ENCODE measurements at places on chromosomes 1 and 21. TPM values are rescaled to one million over a fixed set of nuclear protein-coding genes. Genes with fewer than 3 reads are reported as not detected.

The STIL gene
- 29.4 TPM for total RNA-seq

DNA sequence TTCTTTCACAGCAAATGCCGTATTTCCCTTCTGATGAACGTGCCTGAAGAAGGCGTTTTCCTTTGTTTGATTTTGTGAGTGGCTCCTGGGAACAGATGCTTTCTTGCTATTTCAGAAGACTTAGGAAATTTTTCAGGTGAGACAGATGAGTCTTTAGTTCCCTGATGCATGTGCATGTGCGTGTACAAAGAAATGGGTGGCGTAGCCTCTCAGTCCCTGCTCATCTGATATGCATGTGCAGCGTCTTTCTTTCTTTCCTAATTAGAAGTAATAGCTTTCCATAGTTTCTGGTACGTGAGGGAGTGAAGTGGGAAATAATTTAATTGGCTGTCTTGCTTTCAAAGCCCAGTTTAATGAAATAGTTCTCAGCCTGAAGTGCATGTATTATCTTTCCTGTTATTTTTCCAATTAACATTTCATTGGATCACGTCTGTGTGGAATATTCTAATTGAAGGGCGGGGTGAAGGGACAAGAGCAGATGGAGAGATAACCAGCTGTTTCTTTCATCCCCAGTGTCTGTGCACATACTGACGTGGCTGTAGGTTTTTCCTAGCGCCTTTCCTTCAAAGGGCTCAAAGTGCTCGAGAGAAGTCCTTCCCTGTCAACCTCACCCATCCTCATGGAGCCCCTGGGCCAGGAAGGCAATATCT is 104.3 kb downstream of the FAM78B start:
- no peak for DNase-seq

The LCA5L gene
- total RNA-seq: not detected

DNA sequence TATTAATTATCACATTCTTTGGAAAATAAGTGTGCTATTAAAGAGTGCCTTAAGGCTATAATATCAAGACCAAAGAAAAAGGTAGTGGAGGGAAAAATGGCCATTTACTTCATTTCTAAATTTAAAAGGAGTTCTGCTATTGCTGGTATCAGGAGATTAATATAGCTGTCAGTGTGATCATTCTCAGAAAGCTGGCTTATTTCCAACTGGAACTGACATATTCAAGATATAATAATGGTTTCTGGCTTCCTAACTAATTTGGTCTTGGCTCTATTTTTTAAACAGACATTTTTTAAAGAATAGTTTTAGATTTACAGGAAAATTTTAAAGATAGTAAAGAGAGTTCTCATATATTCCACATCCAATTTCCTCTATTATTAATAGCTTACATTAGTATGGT is 42.0 kb downstream of the ZC3H11B start:
- no peak for DNase-seq

GRCh38 chr1:78255383-78255782 is 209.6 kb downstream of the GIPC2 start:
- no peak for DNase-seq

DNA sequence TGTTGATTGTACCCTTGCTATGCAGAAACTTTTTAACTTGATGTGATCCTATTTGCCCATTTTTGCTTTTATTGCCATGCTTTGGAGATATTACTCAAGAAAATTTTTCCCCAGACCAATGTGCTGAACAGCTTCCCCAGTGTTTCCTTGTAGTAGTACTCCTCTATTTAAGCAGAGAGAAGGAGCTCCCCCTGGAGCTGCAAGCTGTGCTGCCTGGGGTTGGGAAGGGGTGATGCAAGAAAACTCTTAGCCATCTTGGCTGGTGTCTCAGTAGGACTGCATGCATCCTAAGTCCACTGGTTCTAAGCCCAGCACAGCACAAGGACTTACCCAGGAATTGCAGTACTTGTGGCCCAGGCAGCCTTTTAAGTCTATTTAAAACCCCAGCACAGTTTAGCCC is 121.6 kb downstream of the NTMT2 start:
- no peak for DNase-seq

GRCh38 chr1:242002072-242002471 is 3.2 kb upstream of the MAP1LC3C start:
- peak; percentile 21 for DNase-seq

The PARS2 gene
- total RNA-seq: 8.2 TPM

The FAM3B gene
- not detected for total RNA-seq

GRCh38 chr1:45802343-45803298 is 791 bp upstream of the MAST2 start:
- DNase-seq: peak; percentile 75

The CGN gene
- 0.22 TPM for total RNA-seq

DNA sequence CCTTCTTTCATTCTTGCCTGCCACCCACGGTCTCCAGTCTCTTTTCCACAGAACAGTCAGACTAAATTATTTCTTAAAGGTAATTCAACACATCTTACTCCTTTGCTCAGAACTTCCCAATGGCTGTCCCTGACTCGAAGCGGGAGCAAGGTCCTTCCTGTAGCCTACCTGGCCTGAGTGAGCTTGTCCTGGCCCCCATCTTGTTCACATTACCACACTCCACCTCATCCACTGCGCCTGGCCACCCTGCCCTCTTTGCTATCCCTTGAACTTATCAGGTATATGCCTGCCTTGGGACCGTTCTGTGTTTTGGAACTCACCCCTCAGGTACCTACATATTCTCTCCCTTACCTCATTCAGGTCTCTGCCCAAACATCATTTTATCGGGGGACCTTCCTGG is 13.3 kb upstream of the GLIS1 start:
- no peak for DNase-seq

The OXCT2 gene
- not detected for total RNA-seq

The CLCNKA gene
- total RNA-seq: not detected

DNA sequence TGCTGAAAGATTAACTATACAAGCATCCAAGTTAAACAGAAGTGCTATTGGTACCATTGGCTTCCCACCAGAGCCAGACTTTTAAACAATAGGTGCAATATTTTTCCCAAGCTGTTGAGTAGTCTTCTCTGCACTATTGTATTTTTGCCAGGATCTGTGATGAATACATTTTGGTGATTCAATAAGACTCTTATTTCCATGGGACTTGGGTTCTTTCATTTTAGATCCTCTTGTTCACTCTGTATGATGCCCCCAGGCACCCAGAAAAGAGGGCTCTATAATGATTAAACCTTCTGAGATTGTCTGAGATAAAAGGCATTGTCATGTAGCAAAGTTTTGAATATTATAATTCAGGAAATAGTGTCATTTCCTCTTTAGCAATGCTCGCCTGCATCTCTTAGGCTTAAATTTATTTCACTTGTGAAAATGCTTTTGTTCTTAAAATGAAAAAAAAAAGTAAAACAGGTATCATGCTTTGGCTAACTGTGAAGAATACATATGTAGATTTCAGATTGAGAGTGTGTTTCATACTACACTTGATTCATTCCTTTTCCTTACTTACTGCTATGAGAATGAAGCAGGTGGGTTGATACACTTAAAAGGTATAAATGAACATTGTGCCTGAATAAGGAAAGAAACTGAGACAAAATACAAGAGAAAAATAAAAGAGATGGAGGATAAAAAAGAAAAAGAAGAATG is 275.0 kb downstream of the HMCN1 start:
- DNase-seq: no peak

- DNase-seq: peak; percentile 41
Measured at GRCh38 chr1:237492359-237492758, 398.4 kb downstream of the ZP4 start.

The RBM8A gene
- 214 TPM for total RNA-seq

The TRIM62 gene
- total RNA-seq: 18.7 TPM

DNA sequence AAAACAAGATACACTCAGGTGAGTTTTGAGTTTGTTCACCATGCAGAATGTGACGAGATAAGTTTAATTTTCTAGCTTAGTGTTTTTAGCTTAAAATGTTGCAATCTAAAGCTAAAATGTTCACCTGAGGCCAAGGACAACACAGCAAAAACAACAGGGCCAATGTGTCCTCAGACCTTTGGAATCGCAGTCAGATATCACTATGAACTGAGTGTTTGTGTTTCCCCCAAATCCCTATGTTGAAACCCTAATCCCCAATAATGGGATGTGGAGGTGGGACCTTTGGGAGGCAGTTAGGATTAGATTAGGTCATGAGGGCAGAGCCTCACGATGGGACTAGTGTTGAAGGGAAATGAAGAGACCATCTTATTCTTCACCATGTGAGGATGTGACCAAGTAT is 144.4 kb downstream of the GABPA start:
- no peak for DNase-seq

The THEM5 gene
- total RNA-seq: not detected

GRCh38 chr1:3762151-3762872 is 10.1 kb downstream of the CCDC27 start:
- DNase-seq: no peak

GRCh38 chr1:162696286-162696862 is 64.1 kb downstream of the DDR2 start:
- no peak for DNase-seq

Data from Karpas-422 (cell line).